Right renal pelvis (tissue), 4 donors: ENCODE measurements at places on chromosomes 1 and 21. TPM values are rescaled to one million over a fixed set of nuclear protein-coding genes. Genes with fewer than 3 reads are reported as not detected.

GRCh38 chr1:94636100-94636499 lies 94.5 kb upstream of the F3 start:
- no peak for DNase-seq

DNA sequence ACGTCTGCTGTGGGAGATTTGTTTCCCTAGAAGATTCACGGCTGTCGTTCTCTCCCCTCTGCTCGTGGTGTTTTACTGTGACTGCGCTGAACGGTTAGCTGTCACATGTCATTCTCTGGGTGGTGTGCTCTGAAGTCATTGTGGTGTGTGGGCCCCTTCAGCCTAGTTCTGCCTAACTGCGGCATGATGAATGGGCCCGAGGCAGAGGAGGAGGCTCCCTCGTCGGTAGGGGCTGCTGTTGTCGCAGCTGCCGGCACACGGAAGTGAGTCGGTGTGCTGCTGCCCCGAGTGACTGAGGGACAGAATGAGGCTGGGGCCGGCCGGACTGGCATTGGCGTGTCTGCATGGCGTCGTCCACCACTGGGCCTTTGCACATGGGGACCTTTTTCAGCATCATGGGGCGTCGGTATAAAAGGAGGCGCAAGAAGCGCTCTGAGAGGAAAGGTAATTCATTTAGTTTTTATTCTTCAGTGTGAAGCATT lies 77.9 kb downstream of the ADARB1 start:
- no peak for DNase-seq

- no peak for DNase-seq
Measured at GRCh38 chr1:21903638-21904453, 33.3 kb downstream of the HSPG2 start.

DNA sequence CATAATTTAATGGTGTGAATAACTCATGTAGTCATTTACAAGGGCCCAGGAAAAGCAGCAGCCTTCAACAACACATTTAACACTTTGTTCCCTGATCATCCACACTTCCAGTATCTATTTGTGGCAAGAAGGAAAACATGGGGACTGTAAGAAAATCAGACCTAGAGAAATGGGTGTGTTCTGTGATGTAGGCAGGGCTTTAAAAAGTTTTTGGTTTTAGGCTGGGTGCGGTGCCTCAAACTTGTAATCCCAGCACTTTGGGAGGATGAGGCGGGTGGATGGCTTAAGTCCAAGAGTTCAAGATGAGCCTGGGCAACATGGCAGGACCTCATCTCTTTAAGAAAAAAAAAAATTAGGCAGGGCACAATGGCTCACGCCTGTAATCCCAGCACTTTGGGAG lies 14.2 kb upstream of the WDR47 start:
- DNase-seq, result no peak

Gene SH3GLB1
- 84.9 TPM for polyA plus RNA-seq

Gene SMIM1
- polyA plus RNA-seq, result 18.4 TPM

DNA sequence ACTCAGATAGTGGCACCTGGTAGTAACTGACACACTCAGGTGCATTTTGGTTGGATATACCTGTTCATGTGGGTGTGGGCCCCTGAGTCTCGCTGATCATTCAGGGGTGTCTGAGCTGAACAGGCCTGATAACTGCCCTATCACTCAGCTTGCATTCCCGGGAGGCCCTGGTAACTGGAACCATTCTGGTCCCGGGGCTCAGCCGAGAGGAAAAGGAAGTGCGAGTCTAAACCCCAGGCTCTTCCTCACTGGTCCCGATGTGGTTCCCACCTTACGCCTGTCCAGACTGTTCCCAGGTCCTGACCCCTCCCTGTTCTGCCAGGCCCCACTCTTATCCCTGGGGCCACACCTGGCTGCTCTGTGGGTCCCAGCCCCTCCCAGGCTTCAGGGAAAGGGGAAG lies 11.7 kb upstream of the CDK18 start:
- no peak for DNase-seq

Gene ASPM
- 22.1 TPM for polyA plus RNA-seq

Gene ZDHHC18
- 22.6 TPM for polyA plus RNA-seq

DNA sequence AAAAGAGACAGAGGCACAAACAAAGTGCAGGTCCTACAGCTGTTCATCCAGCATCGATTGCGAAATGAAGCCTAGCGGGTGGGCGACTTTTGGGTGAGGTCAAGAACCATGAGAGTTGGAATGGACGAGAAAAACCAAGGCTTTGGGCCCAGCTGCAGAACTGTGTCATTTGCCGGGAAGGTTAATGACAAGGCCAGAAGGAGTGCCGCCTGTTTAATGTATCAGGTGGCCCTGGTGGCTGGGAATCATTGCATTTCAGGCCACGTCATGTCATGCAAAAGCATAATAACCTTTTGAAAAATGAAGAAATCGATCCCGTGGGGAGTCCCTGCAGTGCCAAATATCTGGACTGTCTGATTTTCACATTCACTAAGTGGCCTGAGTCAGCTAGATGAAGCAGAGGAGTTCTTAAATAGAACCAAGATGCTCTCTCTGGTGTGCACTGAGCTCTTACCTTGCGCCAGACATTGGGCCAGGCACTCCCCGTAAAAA lies 8.1 kb upstream of the RCC2 start:
- DNase-seq, result no peak

DNA sequence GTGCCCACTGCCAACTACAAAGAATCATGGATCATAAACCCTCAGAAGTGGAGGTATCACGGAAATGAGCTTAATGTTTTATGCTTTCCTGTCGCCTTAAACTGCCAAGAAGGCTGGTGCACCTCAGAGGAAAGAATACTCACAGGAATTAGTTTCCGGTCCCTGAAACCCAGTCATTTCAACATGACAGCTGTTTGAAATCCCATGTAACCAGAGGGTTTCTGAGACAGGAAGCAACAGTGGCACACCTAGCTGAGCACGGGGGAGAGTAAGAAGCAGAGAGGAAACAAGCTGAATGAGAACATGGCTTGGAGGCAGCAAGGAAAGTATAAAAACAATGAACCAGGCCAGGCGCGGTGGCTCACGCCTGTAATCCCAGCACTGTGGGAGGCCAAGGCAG lies 3.9 kb downstream of the JAK1 start:
- no peak for DNase-seq

- no peak for DNase-seq
Measured at GRCh38 chr1:230263568-230264195, 162.4 kb downstream of the PGBD5 start.
